Mammary microvascular endothelial cell (primary cell): ENCODE measurements at places on chromosomes 7 and 10. TPM values are rescaled to one million over a fixed set of nuclear protein-coding genes. Genes with fewer than 3 reads are reported as not detected.

Gene HEPACAM2
- not detected in 2 replicates for total RNA-seq

Gene FERD3L
- total RNA-seq = not detected in 2 replicates

Gene ADCYAP1R1
- total RNA-seq = not detected in 2 replicates

Gene VGF
- 0.07 and 0.20 TPM in 2 replicates for total RNA-seq

Gene CPN1
- total RNA-seq = not detected in 2 replicates

Gene OGDHL
- not detected in 2 replicates for total RNA-seq

Gene NFKB2
- total RNA-seq = 38.9 and 42.8 TPM in 2 replicates

Gene MYPN
- total RNA-seq = 0.40 and 0.79 TPM in 2 replicates

Gene STOX1
- 0.59 TPM in 1 of 2 replicates, not detected in the other for total RNA-seq

Gene ADRA2A
- under 0.01 TPM in 1 of 2 replicates, not detected in the other for total RNA-seq

Gene TBC1D12
- 7.3 and 11.5 TPM in 2 replicates for total RNA-seq

Gene ATOH7
- total RNA-seq = not detected in 2 replicates

Gene RBP3
- total RNA-seq = not detected in 2 replicates

Gene ADIRF
- 34.7 and 71.8 TPM in 2 replicates for total RNA-seq

Gene SSMEM1
- not detected in 2 replicates for total RNA-seq

Gene PRKG1
- total RNA-seq = 0.30 and 0.33 TPM in 2 replicates

Gene PRRT4
- total RNA-seq = not detected in 2 replicates

Gene ADD3
- 27.7 and 29.5 TPM in 2 replicates for total RNA-seq

Gene FBXO24
- total RNA-seq = 1.00 TPM in 1 of 2 replicates, not detected in the other

Gene SKIDA1
- 0.47 and 0.69 TPM in 2 replicates for total RNA-seq

Gene SPDYE9
- total RNA-seq = not detected in 2 replicates

Gene RINT1
- 18.2 and 19.9 TPM in 2 replicates for total RNA-seq
